NB4 (cell line): ENCODE measurements at places on chromosomes 7 and 10.

- DNase-seq = peak; percentile 59
Observed at GRCh38 chr10:70903262-70903921, 15.0 kb upstream of the PCBD1 start.

DNA sequence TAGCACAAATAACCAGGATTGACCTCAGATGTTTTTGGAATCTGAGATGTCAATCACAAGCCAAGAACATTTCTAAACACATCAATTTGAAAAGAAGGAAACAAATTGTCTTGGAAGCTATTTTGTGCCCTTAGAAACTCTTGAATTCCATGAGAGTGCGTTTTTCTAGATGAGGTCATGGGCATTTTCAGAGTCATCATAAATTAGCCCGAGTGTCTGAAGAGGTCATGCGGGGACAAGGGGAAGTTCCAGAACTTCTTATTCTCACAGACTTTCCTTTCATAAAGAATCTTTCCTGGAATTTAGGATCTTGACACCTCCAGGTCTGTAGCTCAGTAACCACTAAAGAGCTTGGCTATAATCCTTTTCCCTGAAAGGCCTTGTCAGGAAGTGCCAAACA, 28.2 kb downstream of the IL2RA start:
- DNase-seq = peak; percentile 25

GRCh38 chr10:84294766-84295447, 33.5 kb upstream of the CCSER2 start:
- no peak for DNase-seq

DNA sequence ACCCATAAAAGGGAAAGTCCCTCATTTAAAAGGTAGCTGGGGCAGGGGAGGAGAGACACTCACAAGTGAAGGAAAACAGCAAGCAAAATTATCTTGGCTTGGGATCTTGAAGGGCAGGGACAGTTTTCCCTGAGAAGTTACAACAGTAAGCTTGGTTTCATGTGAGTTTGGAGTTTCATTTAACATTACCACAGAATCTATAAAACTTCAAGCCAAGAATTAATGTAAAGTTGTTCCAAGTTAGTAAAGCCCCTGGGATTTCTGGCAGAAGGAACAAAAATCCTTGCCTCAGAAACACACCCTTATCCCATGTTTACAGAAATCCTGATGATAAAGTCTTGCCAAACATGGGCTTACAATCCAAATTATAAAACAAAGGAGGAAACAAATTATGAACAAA, 19.2 kb downstream of the CRPPA start:
- DNase-seq = no peak

DNA sequence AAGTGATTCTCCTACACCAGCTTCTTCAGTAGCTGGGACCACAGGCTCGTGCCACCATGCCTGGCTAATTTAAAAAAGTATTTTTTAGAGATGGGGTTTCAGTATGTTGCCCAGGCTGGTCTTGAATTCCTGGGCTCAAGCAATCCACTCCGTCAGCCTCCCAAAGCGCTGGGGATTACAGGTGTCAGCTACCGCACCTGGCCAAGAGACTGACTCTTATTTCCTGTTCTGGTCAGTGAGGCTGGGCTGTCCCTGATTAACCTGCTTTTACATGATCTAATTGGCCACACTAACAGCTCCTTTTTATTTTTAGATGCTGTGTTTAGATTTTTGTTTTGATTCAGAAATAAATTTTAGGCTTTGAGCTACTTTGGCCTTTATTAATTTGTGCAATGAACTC, 203.9 kb downstream of the NXPH1 start:
- no peak for DNase-seq

- DNase-seq = no peak
Observed at GRCh38 chr7:36171503-36171902, 18.4 kb downstream of the EEPD1 start.

DNA sequence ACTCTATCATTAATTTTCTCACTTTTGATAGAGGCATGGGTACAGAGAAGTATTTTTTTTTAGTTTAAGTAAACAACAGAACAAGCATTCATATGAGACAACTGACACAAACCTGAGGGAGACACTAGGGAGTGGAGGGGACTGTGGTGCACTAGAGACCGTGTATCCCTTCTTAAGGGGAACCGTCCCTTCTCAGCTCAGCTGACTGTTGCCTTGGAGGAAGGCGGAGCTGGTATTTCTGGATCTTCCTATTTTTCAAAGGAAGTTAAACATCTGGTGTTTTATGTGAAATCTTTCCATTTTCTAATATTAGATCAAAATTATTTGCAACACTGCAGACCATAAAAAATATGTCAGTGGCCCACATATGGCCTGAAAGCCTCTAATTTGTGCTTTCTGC, 113.6 kb upstream of the MACROH2A2 start:
- no peak for DNase-seq

GRCh38 chr7:157871681-157872080, 534.9 kb downstream of the DNAJB6 start:
- no peak for DNase-seq

GRCh38 chr10:122245136-122245535, 26.0 kb upstream of the BTBD16 start:
- DNase-seq = no peak
